ENCODE measurements at places on chromosomes 12 and 14. TPM values are rescaled to one million over a fixed set of nuclear protein-coding genes. Genes with fewer than 3 reads are reported as not detected.

DNA sequence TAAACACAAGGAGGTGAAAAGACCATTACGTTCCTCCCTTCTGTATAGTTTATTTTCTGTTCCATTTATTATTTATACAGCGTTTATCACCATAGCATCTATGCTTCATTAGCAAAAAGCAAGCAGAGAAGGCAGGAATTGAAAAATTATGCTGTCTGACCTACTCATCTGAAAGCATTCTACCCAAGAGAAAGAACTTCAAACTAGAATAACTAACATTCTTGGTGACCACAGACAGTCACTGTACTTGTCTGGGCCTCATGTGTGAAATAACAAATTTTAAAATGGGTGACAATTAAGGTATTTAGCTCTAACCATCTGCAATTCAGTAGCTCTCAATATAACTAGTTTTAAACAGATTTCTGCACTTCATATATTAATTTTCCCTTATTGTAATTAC lies 29.3 kb upstream of the PDE3A start:
- DNase-seq: no peak

- peak; percentile 65 for DNase-seq
Observed at GRCh38 chr12:130747867-130748740, 32.0 kb upstream of the RIMBP2 start.

The RNF212B gene
- not detected for total RNA-seq

- DNase-seq: no peak
Observed at GRCh38 chr12:89731089-89731488, 22.5 kb upstream of the ATP2B1 start.

The LBHD2 gene
- total RNA-seq: 2.4 TPM

The SYNDIG1L gene
- total RNA-seq: 4.5 TPM

The OAS1 gene
- 10.3 TPM for total RNA-seq

The ABCD2 gene
- total RNA-seq: 9.6 TPM

GRCh38 chr14:53541411-53541810 lies 388.3 kb upstream of the DDHD1 start:
- no peak for DNase-seq

The SAV1 gene
- 33.3 TPM for total RNA-seq

- DNase-seq: no peak
Observed at GRCh38 chr12:130420071-130420470, 82.4 kb downstream of the PIWIL1 start.

GRCh38 chr12:117972301-117972700 lies 3.5 kb upstream of the KSR2 start:
- no peak for DNase-seq
